ENCODE measurements at places on chromosomes 4 and X.

GRCh38 chrX:27675493-27675892 is 85.3 kb downstream of the DCAF8L2 start:
- no peak for DNase-seq

GRCh38 chr4:27101126-27101525 is 240.5 kb downstream of the STIM2 start:
- DNase-seq: no peak

GRCh38 chrX:2766906-2767305 is 15.1 kb downstream of the XG start:
- no peak for DNase-seq

DNA sequence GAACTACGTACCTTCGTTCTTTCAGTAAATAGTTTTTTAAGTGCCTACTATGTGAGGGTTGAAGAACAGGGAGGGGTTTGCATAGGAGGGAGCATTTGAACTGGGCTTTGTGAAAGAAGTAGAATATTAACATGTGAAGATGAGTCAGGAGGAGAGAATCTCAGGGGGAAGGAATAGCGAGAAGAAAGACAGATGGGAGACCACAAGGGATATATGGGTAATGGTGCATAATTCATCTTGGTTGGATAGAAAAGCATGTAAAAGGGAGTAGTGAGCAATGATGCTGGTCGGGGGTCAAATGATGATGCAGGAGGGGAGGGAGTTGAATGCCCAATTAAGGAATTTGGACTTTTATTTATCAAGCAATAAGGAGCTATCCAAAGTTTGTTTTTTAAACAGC is 52.7 kb downstream of the TMEM164 start:
- no peak for DNase-seq

- no peak for DNase-seq
These were observed 51.0 kb upstream of the ENPP6 start for GRCh38 chr4:184268584-184269160.

Measured in memory B cell (primary cell).